Effector memory CD8-positive, alpha-beta T cell (primary cell): ENCODE measurements at places on chromosomes 4 and X.

DNA sequence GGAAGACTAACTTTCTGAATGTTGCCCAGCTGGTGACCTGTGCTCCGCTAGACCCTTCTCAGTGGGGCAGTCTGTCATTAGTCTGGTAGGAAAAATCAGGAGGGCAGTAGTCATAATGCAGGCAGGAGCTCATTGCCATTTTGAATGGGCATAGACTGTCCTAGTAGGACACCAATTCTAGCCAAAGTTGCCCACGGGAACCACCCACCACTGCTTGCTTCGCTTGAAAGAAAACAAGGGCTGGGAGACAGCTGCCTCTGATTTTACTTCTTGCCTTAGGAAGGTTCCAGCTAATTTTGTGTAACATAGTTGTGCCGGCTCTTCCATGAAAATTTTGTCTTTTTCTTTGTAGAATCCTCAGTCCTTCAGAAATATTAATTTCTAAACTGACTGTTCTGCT is 23.3 kb downstream of the HOPX start:
- no peak for DNase-seq

- DNase-seq: no peak
Measured at GRCh38 chrX:21907260-21907659, 33.2 kb upstream of the SMS start.

GRCh38 chr4:6502747-6503465 is 30.5 kb upstream of the PPP2R2C start:
- DNase-seq: no peak

DNA sequence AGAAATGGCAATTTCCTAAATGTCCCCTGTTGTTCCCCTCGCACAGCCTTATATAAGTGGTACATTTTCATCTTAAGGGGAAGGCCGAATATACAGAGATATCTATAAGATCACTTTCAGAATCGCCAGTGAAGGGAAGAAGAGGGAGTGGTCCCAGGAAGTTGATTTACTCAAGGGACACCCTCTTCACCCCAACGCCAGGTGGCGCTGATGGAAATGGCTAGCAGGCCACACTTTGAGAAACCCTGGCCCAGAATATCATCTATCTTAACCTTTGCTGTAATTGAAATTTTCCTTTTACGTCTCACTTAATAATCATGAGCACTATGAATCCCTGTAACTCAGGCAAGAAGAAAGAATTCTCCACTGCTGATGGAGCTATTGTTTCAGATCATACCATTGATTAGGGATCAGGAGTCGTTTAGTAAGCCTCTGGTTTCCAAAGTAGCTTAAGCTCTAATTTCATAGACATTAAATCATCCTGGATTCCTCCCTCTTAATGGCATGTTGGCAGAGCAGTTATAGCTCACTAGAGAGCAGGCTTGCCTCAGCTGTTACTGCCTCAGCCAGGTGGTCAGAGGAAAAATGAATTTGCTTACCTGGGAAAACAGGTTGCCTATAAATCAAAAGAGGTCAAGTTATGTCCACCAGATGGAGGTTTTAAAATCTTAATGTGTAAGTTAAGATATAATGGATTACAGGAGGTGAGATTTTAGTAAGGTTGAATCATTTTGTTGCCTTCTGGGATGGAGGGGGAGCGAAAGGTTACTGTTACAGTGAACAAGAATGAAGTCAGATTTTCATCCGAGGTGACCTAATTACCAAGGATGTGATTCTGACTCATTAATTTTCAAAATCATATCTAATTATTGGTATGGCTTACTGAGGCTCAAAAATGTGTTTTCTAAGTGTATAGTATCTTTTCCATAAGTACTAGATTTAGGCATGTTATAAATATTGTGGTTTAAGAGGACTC is 941.2 kb upstream of the TENM3 start:
- no peak for DNase-seq

GRCh38 chr4:140188975-140189374 is 35.0 kb upstream of the MAML3 start:
- DNase-seq: no peak

DNA sequence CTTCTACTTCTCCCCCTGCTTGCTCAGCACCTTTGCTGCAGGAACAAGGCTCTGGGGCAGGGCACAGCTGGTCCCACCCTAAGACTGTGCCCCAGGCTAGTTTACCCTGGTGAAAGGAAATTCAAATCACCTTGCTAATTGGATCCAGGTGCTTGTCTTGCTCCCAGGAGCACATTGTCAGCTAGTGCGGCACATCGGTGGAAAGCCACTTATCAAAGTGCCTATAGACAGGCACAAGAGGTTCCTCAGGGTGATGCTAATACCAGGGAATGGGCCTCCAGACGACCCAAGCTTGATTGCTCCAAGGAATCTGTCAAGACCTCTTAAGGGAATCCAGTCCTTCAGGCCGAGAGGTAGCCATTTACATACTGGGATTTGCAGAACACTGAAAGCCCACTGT is 64.5 kb upstream of the PRPS1 start:
- no peak for DNase-seq

DNA sequence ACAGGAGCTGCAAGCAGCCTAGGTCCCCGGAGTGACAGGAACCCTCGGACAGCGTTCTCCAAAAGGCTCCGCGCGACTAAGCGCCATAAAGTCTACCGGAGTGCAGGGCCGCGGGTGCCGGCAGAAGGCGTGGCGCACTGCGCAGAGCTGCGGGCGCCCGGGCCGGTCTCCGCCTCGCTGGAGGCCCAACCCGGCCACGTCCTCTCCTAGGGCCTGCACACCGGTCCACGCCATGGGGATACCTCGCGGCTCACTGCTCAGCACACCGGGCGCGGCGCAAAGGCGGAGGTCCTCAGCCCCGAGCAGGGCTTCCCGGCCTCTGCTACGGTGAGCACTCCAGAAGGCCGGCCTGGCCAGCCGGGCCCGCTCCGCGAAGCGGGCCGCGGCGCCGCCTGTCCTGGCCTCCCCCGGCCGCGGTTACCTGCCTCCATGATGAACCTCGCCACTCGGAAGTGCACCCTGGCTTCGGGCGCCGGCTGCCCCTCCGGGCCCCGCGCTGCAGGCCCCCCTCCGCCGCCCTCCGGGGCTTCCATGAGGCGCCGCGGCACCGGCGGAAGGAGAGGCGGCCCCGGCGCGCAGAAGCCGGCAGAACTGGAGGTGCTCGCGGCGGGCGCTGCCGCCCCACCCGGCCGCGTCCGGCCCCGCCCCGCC is at the start of gene CCNQ:
CCNQ (minus strand) TSS at position 599 of the 651 bp plus-strand sequence; CDS start at position 533, 66 bp downstream.
- DNase-seq: no peak

- DNase-seq: no peak
Measured at GRCh38 chr4:123345137-123345934, 51.3 kb upstream of the SPRY1 start.

DNA sequence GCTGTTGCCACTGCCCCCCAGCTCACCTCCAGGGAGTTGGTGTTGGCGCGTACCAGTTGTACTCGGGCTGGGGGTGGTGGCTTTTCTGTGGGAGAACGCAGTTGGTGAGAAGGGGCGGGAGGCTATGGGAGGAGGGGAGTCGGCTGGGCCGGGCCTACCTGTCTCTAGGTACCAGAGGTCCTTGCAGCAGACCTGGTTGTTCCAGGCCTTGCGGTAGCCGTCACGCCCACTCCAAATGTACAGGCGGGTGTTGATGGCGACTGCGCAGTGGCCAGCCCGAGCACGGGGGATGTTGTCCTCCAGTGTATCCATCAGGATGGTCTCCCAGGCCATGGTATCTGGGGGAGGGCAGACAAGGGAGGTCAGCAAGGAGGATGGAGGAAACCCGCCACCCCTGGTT is 11.5 kb downstream of the HCFC1 start:
- no peak for DNase-seq

DNA sequence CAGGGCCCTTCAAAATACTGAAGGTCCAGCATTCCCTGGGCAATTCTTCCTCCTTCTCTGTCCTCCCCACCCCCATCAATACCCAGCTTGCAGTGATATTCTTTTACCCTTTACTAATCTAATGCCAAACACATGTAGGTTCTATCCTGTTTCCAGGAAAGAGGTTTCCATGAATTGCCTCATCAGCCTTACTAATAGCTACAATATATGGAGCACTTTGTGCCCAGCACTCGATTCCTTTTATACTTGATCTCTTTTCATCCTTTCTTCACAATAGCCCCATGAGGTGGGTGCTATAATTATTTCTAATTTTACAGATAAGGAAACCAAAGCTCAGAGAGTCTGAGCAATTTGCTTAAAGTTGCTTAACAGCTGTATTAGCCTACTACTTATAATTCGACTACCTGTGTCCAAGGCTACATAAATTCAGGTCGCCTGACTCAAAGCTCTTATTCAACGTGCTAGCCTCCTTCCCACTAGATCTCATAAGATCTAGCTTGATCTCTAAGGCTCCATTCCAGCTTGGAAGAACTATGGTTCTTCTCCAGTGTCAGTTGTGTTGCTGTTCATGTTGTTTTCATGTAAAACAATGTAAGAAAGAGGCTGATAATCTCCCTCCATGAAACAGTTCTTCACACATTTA is 229.6 kb upstream of the PGRMC2 start:
- DNase-seq: no peak
